ENCODE measurements at places on chromosomes 4 and X. TPM values are rescaled to one million over a fixed set of nuclear protein-coding genes. Genes with fewer than 3 reads are reported as not detected.

GRCh38 chrX:10079231-10079630, 77.5 kb upstream of the CLCN4 start:
- no peak for DNase-seq
- peaks cover 9% of the 10 kb centered on the region for H3K4me1 ChIP-seq
- H3K27ac ChIP-seq: no peak overlapping the region
- no peak overlapping the region for H3K4me3 ChIP-seq

DNA sequence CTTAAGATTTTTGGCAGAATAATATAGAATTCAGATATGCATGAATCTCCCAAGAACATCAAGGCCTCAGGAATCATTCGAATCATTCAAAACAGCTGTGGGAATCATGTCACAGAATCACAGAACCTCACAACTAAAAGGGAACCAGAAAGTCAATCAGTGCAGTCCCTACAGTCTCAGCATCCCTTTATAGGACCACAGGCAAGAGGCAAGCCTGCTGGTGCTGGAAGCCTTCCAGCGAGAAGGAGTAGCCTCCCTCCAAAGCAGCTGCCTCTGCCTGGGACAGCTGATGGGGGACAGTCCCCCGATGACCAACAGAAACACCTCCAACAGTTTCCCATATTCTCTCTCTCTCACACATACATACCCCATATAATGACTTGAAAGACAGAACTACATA, 20.7 kb downstream of the QDPR start:
- H3K27ac ChIP-seq: no peak overlapping the region
- no peaks in the 10 kb centered on the region for H3K27me3 ChIP-seq
- H3K4me1 ChIP-seq: 0 out of 2 replicates have a peak, but pooled peaks cover 4% of the 10 kb centered on the region
- DNase-seq: no peak
- no peaks in the 10 kb centered on the region for H3K36me3 ChIP-seq

- no peaks in the 10 kb centered on the region for H3K27me3 ChIP-seq
- no peaks in the 10 kb centered on the region for H3K4me1 ChIP-seq
- DNase-seq: no peak
- no peaks in the 10 kb centered on the region for H3K36me3 ChIP-seq
- no peak overlapping the region for H3K27ac ChIP-seq
- H3K4me3 ChIP-seq: no peak overlapping the region
Observed at GRCh38 chrX:153578200-153578835, 20.6 kb downstream of the CCNQ start.

DNA sequence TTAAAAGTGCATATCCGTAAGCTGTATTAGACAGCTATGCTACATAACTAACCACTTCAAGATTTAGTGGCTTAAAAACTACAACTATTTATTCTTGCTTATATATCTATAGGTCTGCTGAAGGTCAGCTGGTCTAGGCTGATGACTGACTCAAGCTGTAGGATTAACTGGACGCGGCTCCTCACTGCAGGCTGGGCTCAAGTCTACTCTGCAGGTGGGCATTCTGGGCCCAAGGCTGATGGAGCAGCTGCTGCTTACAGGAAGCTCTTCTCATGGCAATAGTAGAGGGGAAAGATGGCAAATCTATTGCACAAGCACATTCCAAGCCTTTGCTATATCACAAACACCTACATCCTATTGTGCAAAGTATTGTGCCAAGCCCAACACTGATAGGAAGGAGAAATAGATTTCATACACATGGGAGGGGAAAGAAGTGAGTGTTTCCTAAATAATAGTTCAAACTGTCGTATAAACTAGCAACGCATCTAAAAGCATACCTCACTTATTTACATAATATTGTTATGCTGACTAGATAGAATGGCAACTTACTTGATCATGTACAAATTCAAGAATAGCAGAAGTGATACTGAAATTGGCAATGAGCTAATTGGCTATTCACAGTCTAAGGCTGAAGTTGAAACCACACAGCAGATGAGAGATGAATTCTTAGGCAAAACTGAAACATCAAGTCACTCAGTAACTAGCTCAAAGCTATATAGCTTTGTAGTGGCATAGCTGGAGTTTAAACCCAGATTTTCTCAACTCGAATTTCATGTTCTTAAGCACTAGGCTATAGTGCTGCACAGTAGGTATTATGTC, 263.8 kb downstream of the NKX6-1 start:
- H3K27ac ChIP-seq: no peak overlapping the region
- no peak for DNase-seq
- H3K27me3 ChIP-seq: no peaks in the 10 kb centered on the region
- no peaks in the 10 kb centered on the region for H3K36me3 ChIP-seq
- no peaks in the 10 kb centered on the region for H3K4me1 ChIP-seq

FSTL5 gene
- total RNA-seq: not detected

DNA sequence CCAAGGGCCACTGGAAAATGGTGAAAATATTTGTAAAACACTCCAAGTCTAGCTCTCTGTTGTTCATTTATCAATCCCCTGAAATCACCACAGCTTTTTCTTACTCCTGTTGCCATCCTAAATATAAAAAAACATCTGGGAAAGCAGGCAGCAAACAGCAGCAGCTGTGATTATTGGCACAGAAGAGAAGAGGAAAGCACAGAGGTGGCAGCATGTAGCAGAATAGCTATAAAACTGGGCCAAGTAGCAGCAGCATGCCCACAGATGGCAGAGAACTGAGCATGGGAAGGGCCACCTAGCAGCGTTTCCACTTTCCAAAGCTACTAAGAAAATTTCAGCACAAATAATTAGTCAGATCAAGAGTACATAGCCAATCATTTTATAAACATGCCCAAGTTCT, 307.2 kb downstream of the SLC7A11 start:
- no peaks in the 10 kb centered on the region for H3K4me1 ChIP-seq
- H3K4me3 ChIP-seq: no peak overlapping the region
- DNase-seq: no peak
- H3K27ac ChIP-seq: no peak overlapping the region
- no peaks in the 10 kb centered on the region for H3K36me3 ChIP-seq
